ENCODE measurements at places on chromosomes 12 and 14. TPM values are rescaled to one million over a fixed set of nuclear protein-coding genes. Genes with fewer than 3 reads are reported as not detected.

The GNB3 gene
- total RNA-seq = 3.6 TPM

The TMEM253 gene
- not detected for total RNA-seq

The PSMA6 gene
- total RNA-seq = 191 TPM

The KRT3 gene
- not detected for total RNA-seq

The AICDA gene
- total RNA-seq = not detected

The FBRSL1 gene
- total RNA-seq = 35.8 TPM

The BDKRB1 gene
- 0.56 TPM for total RNA-seq

The C1R gene
- total RNA-seq = 1,686 TPM

The ZFHX2 gene
- total RNA-seq = 2.3 TPM

The INTS13 gene
- 15.1 TPM for total RNA-seq

The MGST1 gene
- 169 TPM for total RNA-seq

DNA sequence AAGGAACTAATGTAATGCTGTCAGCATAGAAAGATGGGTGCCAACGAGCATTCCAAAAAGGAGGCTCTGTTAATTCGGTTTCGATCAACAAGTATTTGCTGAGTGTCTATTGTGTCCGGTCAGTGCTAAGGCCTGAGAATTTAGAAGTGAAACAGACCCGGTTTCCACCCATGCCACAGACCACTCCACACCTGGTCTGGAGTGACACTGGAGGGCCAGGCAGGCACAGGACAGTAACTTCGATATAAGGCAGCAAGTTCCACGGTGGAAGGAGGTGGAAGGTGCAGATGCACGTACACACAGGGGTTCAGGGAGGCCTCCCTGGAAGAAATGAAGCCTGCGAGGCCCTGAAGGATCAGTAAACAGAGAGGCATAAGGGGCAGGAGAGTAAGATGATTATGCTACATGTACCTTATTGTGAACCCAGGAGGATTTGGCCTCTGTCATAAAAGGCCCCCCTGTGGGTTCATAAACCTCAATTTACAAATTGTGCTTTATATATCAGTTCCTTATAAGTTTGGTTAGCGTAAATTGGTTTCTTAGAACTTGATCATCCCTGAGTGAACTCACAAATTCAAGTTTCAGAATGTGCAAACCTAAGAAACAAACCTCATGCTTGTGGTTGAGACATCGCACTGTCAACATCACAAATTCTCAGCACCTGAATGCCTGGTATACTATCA lies 25.9 kb downstream of the SSH1 start:
- DNase-seq = peak; percentile 32

GRCh38 chr14:102795060-102795925 lies 18.0 kb downstream of the TRAF3 start:
- no peak for DNase-seq

GRCh38 chr14:59483363-59483762 lies 845 bp downstream of the L3HYPDH start:
- DNase-seq = no peak

DNA sequence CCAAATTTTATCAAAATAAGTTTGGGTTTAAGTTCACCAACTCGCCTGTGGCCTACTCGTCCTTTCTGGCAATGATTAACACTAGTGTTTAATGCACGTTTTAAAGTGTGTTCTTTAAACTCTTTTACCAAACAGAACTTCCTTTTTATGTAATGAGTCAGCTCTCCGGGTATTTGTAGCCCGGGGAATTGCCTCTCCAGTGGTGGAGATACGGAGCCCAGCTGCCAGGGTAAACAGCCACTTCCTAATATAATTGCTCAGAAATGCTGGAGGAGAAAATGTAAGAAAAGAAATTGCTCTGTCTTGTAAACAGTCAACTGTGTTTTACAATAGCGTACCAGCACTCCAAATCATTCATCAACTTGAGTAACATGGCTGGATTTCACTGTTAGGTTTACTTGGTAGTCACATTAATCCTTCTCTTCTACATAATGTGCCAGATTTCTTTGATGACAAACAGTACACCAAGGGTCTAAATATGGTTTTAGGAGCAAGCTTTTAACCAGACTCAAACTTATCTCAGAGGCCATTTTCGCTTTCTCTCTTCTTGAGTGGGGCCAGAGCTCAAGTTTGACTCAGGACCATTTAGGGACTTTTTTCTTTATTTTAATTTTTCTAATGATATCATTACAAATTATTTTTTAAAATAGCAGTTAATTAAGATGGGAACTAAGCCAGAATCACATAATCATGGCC lies 101.2 kb upstream of the SLC38A2 start:
- DNase-seq = peak; percentile 87

DNA sequence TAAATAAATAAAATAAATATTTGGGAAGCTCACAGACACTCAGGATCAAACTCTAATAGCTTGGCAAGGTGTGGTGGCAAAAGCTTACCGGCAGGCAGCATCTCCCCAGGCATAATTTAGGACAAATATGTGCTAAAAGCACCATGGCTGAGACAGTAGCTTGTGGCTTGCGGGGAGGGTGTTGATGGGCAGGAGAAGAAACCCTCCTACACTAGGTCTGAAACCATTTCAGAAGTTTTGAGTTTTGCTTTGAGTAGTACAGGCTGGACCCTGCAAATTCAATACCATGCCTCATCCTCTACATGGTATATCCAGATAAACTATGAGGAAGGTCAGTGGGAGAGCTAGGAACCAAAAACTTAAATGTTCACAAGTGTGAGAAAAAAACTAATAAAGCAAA lies 33.1 kb downstream of the MAP3K9 start:
- no peak for DNase-seq

- DNase-seq = no peak
These were observed 16.3 kb downstream of the ELK3 start for GRCh38 chr12:96210376-96211055.

- DNase-seq = peak; percentile 49
These were observed 7.6 kb downstream of the VASH1 start for GRCh38 chr14:76768671-76769500.

GRCh38 chr12:8449355-8449859 lies 6.4 kb upstream of the CLEC6A start:
- no peak for DNase-seq

GRCh38 chr12:54616933-54617680 lies 17.6 kb downstream of the LACRT start:
- no peak for DNase-seq

GRCh38 chr14:23040100-23040499 lies 1.9 kb upstream of the PSMB11 start:
- no peak for DNase-seq

- no peak for DNase-seq
These were observed 31.5 kb downstream of the CAMKK2 start for GRCh38 chr12:121264951-121265515.

DNA sequence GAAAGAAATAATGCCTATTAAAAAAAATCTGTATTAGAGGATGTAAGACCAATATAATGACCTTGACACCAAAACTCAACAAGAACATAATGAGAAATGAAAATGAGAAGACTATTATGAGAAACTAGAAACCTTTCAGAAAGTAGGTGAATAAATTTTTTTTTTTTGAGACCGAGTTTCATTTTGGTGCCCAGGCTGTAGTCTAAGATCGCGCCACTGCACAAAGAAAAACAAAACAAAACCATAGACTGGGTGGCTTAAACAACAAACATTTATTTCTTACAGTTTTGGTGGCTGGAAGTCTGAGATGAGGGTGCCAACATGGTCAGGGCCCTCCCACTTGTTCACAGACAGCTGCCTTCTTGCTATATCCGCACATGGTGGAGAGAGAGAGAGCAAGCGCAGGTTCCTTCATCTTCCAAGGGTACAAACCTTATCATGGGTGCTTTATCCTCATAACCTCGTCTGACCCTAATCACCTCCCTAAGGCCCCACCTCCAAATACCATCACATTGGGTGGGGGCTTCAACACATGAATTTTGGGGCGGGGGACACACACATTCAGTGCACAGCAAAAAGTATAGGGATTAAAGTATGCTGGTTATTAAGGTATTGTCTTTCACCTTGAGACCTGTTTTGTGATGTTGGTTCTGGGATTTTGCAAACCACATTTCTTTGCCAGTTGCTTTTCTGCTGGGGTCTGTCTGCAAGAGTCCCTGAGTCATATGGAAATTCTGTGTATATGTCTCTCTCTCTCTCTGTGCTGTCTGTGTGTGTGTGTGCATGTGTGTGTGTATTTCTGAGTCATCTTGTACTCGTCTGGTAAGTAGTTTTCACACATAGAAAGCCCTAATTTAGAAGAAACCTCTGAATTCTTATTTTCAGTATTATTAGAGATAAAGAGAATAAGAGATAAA lies 26.2 kb downstream of the ZCRB1 start:
- no peak for DNase-seq

DNA sequence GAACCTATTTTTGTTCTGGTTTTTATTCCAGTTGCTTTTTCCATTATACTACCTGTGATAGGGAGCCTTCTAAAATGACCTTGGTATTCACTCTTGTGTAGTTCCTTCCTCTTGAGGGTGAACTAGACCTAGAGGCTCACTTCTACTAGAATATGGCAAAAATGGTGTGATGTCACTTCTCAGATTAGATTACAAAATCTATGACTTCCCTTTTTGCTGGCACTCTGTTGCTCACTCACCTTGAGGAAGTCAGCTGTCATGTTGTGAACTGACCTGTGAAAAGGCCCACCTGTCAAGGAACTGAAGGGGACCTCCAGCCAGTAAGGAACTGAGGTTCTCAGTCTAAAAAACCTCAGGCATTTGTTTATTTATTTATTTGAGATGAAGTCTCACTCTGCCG lies 5.7 kb downstream of the MIPOL1 start:
- DNase-seq = no peak

- DNase-seq = no peak
These were observed 1701.5 kb upstream of the FLRT2 start for GRCh38 chr14:83828406-83828805.

GRCh38 chr12:1918081-1918883 lies at the start of gene CACNA2D4:
Gene CACNA2D4 (minus strand): TSS chr12:1918652. CDS start chr12:1918473, 179 bp downstream.
- peak; percentile 83 for DNase-seq

DNA sequence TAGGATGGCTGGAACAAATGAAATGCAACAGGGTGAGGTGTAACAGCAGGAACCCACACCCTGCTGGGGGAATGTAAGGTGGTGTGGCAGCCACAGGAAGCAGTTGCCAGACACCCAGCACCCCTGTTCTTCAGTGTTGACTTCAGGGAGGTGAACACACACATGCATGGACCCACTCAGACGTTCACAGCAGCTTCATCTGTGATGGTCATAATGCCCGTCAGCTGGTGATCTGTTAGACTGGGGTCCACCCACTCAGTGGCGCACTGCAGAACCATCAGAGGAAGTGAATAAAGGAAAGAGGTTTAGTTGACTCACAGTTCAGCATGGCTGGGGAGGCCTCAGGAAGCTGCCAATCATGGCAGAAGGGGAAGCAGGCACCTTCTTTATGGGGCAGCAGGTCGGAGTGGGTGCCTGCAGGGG lies 22.7 kb upstream of the TEX22 start:
- no peak for DNase-seq

DNA sequence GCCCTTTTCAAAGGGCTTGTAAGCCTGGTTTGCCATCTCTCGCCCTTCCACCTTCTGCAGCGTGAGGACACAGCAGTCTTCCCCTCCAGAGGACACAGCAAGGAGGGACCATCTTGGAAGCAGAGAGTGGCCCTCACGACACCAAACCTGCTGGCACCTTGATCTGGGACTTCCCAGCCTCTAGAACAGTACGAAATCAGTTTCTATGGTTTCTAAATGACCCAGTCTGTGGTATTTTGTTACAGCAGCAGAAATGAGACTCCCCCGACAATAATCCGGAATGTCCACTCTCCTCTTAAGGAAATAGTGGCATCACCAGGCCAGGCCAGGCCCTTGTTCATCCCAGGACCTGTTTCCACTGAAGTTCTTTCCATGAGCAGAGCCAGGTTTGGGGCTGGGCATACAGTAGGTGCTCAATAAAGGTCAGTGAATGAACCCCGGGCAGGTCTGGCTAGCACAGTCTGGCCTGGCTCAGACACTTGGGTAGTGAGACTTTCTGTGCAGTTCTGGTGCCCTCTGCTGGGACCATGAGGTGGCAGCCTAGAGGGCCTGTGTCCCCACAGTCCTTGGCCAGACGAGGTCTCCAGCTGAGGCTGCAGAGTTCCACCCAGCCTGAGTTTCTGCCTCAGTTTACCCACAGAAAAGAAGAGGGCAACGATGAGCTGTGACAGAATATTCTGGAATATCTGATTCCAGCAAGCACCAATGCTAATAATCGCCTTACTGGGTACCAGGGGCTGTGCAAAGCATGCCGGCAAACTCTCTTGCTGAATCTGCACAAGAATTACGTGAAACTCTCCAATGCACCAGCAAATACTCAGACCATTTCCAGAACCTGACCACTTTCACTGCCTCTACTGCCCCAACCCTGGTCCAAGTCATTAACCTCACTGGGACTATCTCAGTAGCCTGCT lies 14.0 kb downstream of the ABCB9 start:
- peak; percentile 92 for DNase-seq

- DNase-seq = no peak
These were observed 33.8 kb upstream of the DUSP6 start for GRCh38 chr12:89386138-89386537.

- no peak for DNase-seq
These were observed 352.2 kb upstream of the FBXO33 start for GRCh38 chr14:39784461-39784860.

DNA sequence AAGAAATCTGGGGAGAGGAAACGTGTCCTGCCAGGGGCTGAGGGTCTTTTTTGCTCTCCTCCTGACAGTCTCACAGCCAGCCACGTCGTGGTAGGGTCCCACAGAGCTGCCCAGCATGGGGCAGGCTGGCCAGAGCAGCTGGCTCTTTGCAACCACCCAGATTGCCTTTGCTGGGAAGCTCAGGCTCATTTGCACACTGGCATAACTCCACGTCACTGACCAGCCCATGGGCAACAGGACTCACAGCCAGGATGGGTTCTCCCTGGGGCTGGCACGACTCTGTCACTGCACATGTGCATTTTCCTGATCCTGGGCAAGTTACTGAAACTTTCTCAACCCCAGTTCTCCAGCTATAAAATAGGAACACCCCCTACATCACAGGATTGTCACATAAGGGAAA lies 242.2 kb downstream of the DPF3 start:
- no peak for DNase-seq

GRCh38 chr14:100030452-100031153 lies 34.6 kb upstream of the EVL start:
- no peak for DNase-seq

DNA sequence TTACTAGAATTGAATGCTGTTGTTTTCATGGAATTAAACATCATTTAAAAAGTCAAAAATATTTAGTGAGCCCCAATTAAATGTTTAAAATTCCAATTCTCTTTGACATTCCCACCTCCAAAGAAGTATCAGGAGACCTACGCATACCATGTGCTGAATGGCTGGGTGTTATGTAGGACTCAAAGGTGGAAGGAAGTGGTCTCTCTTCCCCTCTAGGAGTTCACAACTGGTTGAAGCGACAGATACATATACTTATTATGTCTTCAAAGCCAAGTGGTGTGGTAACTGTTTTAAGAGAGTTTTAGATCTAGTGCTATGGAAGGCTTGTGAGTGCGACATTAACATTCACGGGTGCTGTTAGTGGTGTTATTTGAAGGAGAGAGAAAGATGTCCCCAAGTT lies 464.0 kb downstream of the ATP23 start:
- DNase-seq = no peak

DNA sequence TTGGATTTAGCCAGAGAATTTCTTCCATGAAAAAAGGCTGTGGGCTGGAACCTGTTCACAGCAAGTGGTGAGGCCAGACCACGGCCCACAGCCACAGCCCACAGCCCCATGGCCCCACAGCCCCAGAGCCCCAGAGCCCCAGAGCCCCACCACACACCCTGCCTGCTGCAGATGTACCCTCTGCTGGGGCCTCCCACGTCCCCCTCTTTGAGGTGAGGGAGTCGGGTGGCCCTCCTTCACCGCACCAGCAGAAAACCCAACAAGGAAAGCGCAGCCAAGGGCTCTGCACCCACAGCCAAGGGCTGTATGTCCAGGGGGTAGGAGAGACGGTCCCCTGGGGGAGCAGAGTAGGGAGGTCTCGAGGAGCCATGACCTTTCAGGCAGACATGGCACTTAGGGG lies 327.5 kb upstream of the DIO3 start:
- DNase-seq = peak; percentile 25

Measured in posterior vena cava (tissue), 2 donors.